ENCODE measurements at places on chromosomes 11 and 22. TPM values are rescaled to one million over a fixed set of nuclear protein-coding genes. Genes with fewer than 3 reads are reported as not detected.

The APOBEC3B gene
- total RNA-seq, result 4.7 TPM

- DNase-seq, result no peak
Measured at GRCh38 chr11:93075782-93076181, 106.3 kb downstream of the MTNR1B start.

- no peak for DNase-seq
Measured at GRCh38 chr11:128693416-128693712, 508 bp upstream of the FLI1 start.

GRCh38 chr11:112620621-112621394 is 340.4 kb upstream of the NCAM1 start:
- DNase-seq, result no peak
